ENCODE measurements at places on chromosomes 13 and 19. TPM values are rescaled to one million over a fixed set of nuclear protein-coding genes. Genes with fewer than 3 reads are reported as not detected.

Gene LPAR6
- total RNA-seq = 1.4 TPM

- no peak for DNase-seq
These were observed 91.0 kb upstream of the SLC15A1 start for GRCh38 chr13:98843482-98843877.

DNA sequence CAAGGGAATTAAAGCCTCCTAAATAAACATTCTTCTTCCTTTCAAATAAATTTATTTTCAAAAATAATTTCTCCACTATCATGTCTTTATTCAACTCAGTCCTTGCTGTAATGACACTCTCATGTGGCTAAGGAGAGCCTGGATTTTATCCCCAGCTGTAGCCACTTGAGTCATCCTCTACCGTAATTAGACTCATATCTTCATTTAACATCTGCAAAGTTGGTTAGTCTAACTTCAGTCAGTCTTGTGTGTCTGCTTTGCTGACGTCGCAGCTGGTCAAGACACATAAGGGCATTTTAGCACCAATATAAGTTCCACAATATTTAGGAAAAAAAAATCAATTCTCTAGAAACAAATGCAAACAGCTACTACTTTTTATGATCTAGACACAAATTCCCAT is 776.4 kb upstream of the ATXN8OS start:
- DNase-seq = no peak

DNA sequence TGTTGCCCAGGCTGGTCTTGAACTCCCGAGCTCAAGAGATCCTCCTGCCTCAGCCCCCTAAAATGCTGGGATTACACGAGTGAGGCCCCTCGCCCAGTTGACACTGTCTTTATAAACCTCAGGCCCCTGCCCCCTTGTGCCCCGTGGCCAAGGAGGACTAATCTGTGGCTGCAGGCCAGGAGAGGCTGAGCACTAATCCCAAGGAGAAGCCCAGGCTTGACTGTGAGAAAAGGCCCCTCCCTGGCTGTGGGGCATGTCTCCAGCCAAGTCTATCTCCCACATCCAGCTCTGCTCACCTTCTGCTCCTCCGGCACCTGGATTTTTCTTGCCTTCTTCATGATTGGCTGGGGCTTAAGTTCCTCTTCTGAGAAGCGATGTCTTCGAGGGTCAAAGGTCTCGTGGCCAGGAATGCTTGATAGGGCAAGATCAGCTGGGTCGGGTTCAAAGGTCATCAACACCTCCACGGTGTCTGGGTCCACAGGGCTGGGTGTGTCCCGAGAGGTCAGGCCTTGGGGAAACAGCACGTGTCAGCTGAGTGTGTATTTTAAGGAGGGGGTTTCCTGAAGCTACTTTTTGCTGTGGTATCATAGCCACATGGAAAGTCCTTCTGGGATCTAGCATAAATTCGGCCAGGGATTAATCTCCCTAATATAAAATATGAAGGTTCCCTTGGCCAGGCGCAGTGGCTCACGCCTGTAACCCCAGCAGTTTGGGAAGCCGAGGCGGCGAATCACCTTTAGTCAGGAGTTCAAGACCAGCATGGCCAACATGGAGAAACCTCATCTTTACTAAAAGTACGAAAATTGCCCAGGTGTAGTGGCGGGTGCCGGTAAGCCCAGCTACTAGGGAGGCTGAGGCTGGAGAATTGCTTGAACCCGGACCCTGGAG is 3.8 kb downstream of the DBP start:
- DNase-seq = no peak

Measured in IMR-90 (cell line).